ENCODE measurements at places on chromosomes 4 and X.
A peak's percentile ranks its signal among the peaks of the same experiment; 100 is the strongest.

DNA sequence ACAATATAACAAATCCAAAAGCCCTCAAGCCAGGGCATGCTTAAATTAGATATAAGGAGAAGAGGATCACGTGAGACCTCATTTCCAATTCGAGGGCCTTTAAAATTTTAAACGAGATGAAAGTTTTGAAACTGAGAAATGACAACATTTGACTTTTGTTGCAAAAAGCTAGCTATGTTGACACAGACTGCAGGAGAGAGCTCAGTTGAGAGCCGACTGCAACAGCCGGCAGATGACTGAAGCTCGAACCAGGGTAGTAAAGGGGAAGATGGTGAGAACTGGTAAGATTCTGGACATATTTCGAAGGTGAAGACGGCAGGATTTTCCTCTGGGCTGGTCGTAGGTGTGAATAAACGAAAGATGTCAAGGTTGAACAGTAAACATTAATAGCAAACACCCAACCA is 773 bp downstream of the PRMT9 start:
- peaks cover 3% of the 10 kb centered on the region for H3K36me3 ChIP-seq
- H3K27me3 ChIP-seq: no peaks in the 10 kb centered on the region
- H3K27ac ChIP-seq: peak overlapping the region; percentile 91
- peaks cover 14% of the 10 kb centered on the region for H3K4me1 ChIP-seq

DNA sequence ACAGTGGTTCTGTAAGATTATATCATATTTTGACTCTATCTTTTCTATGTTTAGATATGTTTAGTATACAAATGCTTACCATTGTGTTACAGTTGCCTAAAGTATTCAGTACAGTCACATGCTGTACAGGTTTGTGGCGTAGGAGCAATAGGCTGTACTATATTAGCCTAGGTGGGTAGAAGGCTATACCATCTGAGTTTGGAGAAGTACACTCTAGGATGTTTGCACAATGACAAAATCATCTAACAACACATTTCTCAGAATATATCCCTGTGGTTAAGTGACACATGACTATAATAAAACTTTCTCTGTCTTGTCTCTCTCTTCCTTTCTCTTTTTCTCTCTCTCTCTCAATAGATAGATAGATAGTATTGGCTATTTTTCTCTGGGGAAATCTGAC is 1053.1 kb downstream of the STIM2 start:
- H3K36me3 ChIP-seq: no peaks in the 10 kb centered on the region
- no peak for DNase-seq
- no peaks in the 10 kb centered on the region for H3K4me1 ChIP-seq
- no peaks in the 10 kb centered on the region for H3K27me3 ChIP-seq

DNA sequence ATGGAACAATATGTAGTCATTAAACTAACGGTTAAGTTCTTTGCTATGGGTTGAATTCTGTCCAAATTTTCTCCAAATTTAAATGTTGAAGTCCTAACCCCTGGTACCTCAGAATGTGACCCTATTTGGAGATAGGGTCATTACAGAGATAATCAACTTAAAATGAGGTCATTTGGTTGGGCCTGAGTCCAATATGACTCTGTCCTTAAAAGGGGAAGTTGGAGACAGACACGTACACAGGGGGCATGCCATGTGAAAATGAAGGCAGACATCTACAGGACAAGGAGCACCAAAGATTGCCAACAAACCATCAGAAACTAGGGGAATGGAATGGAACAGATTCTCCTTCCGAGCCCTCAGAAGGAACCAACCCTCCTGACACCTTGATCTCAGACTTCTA is 492.0 kb upstream of the FTHL17 start:
- no peak overlapping the region for H3K27ac ChIP-seq
- H3K4me3 ChIP-seq: no peak overlapping the region
- no peaks in the 10 kb centered on the region for H3K4me1 ChIP-seq
- H3K36me3 ChIP-seq: no peaks in the 10 kb centered on the region
- no peak for DNase-seq
- no peaks in the 10 kb centered on the region for H3K27me3 ChIP-seq

DNA sequence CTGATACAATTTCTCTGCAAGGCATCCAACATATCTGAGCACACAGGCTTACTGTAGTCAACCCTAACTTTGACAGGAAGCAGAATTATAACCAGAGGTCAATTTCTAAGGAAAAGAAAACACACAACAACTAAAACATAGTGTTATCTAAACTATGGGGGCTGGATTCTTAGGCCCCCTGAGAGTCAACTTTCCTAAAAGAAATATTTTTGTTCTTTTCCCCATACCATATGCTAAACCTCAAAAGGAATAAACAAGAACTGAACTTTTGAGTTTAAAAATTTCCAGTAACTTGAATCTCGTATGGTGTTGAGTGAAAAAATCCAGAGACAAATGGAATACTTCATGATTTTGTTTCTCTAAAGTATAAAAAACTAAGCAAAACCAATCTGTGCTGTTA is 42.9 kb downstream of the ATXN3L start:
- no peaks in the 10 kb centered on the region for H3K36me3 ChIP-seq
- H3K4me1 ChIP-seq: no peaks in the 10 kb centered on the region
- no peak overlapping the region for H3K4me3 ChIP-seq
- no peak for DNase-seq
- H3K27me3 ChIP-seq: no peaks in the 10 kb centered on the region

GRCh38 chrX:65731684-65732289 is 64.3 kb downstream of the MSN start:
- no peak for DNase-seq
- H3K27me3 ChIP-seq: no peaks in the 10 kb centered on the region
- no peak overlapping the region for H3K27ac ChIP-seq
- H3K36me3 ChIP-seq: peaks cover 7% of the 10 kb centered on the region

DNA sequence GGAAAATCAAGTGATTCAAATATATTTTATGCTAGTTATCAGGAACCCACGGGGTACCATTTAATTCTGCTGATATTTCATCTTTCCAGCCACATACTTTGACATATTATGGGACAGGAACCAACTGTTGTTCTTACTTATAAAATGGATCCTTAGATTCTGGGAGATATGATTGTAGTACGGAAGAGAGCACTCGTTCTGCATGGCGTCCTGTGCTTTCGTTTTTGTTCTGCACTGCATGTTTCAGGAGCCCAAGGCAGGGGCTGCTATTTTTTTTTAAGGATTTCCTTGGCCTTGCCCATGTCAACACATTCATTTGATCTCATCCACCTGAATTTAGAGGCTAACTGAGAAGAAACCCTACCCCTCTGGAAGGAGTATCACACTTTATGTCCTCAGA is 245.5 kb upstream of the TLL1 start:
- H3K27ac ChIP-seq: no peak overlapping the region
- H3K36me3 ChIP-seq: no peaks in the 10 kb centered on the region
- no peak overlapping the region for H3K4me3 ChIP-seq
- H3K27me3 ChIP-seq: no peaks in the 10 kb centered on the region

DNA sequence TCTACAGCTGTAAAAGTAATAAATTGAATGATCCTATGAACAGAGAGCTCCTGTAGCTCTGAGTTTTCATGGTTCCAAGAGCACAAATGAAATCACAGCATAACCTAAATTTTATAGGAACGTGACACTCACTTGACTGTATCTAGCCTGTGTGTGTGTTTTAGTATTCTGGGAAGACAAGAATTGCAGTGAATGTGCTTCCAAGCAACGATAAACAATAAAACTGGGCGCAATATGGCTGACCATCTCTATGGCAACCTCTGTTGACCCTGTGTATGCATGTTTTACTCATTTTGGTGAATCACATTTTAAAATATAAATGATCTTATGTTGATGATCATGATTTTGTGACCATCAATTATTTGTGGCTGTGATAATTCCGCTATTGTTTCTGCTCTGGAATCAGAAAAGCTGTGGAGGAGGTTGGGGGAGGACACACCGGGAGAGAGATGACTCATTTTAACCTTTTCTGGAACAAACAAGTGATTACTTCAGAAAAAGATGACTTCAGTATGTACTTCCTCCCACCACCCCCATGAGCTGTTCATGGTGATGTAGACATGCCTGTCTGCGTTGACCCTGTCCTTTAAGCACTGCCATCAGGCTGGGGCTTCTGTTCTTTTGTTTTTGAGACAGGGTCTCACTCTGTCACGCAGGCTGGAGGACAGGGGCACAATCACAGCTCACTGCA is 31.8 kb downstream of the USP11 start:
- no peak overlapping the region for H3K4me3 ChIP-seq
- no peak for DNase-seq
- no peaks in the 10 kb centered on the region for H3K36me3 ChIP-seq
- H3K4me1 ChIP-seq: no peaks in the 10 kb centered on the region

- no peak overlapping the region for H3K27ac ChIP-seq
- H3K36me3 ChIP-seq: no peaks in the 10 kb centered on the region
- H3K27me3 ChIP-seq: no peaks in the 10 kb centered on the region
- no peak overlapping the region for H3K4me3 ChIP-seq
Observed at GRCh38 chr4:54281054-54281766, 52.1 kb downstream of the PDGFRA start.

GRCh38 chr4:88981556-88981955 is 75.4 kb downstream of the FAM13A start:
- no peak overlapping the region for H3K27ac ChIP-seq
- H3K4me1 ChIP-seq: no peaks in the 10 kb centered on the region
- no peak overlapping the region for H3K4me3 ChIP-seq
- H3K36me3 ChIP-seq: no peaks in the 10 kb centered on the region
- DNase-seq: no peak

DNA sequence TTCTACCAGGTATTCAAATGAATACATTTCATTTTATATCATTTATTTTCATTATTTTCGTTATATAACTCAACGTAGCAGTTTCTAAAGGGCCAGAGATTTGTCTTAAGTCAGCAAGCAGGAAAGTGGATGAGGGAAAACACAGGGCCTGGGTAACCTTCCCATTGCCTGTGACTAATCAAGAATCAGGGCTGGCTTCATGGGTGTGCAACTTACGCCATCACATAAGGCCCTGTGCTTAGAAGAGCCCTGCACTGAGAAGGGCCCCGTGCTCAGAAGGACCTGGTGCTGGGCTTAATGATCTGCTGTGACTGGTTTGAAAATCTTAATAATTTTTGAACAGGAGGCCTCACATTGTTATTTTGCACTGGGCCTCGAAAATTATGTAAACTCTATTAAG is 65.4 kb upstream of the FAM9C start:
- peaks cover 17% of the 10 kb centered on the region for H3K4me1 ChIP-seq
- H3K36me3 ChIP-seq: no peaks in the 10 kb centered on the region
- H3K4me3 ChIP-seq: no peak overlapping the region
- no peaks in the 10 kb centered on the region for H3K27me3 ChIP-seq

Data from right lobe of liver (tissue), 6 donors.